ENCODE measurements at places on chromosomes 12 and 14. TPM values are rescaled to one million over a fixed set of nuclear protein-coding genes. Genes with fewer than 3 reads are reported as not detected.

The ADAM21 gene
- not detected for total RNA-seq

The MGP gene
- total RNA-seq, result not detected

The TRAFD1 gene
- 68.9 TPM for total RNA-seq

The RPS26 gene
- total RNA-seq, result 47.2 TPM

The PTGER2 gene
- total RNA-seq, result 54.5 TPM

The CLEC4C gene
- not detected for total RNA-seq

The ARHGEF40 gene
- not detected for total RNA-seq

The TDP1 gene
- 77.9 TPM for total RNA-seq

The INHBC gene
- total RNA-seq, result not detected

DNA sequence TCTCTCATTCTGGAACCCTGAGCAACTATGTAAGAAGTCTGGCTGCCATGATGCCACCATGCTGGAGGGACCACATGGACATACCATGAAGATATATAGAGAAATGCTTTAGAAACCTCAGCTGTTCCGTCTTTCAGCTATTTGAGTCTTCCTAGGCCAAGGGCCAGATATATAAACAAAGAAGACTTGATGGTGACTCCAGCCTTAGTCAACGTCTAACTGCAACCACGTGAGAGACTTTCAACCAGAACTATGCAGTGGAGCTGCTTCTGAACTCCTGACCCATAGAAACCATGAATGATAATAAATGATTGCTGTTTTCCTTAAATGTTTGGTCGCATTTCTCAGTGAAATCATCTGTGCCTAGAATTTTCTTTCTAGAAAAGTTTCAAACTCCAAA, 20.0 kb upstream of the KITLG start:
- no peak overlapping the region for H3K4me3 ChIP-seq
- H3K27me3 ChIP-seq, result no peaks in the 10 kb centered on the region
- H3K4me1 ChIP-seq, result no peaks in the 10 kb centered on the region
- DNase-seq, result no peak
- H3K27ac ChIP-seq, result no peak overlapping the region

GRCh38 chr14:23579739-23580138, 1.1 kb upstream of the JPH4 start:
- no peak overlapping the region for H3K27ac ChIP-seq
- no peak for DNase-seq
- H3K4me3 ChIP-seq, result no peak overlapping the region
- H3K4me1 ChIP-seq, result peaks cover 8% of the 10 kb centered on the region
- H3K36me3 ChIP-seq, result no peaks in the 10 kb centered on the region
- H3K27me3 ChIP-seq, result peaks cover 57% of the 10 kb centered on the region

GRCh38 chr12:122840580-122841513, 5.6 kb downstream of the HIP1R start:
- no peak overlapping the region for H3K27ac ChIP-seq
- no peaks in the 10 kb centered on the region for H3K27me3 ChIP-seq
- no peak overlapping the region for H3K4me3 ChIP-seq
- H3K36me3 ChIP-seq, result peaks cover 9% of the 10 kb centered on the region
- peaks cover 21% of the 10 kb centered on the region for H3K4me1 ChIP-seq

GRCh38 chr14:39446131-39446744, 14.0 kb upstream of the FBXO33 start:
- H3K36me3 ChIP-seq, result peaks cover 5% of the 10 kb centered on the region
- no peak overlapping the region for H3K27ac ChIP-seq
- no peaks in the 10 kb centered on the region for H3K27me3 ChIP-seq
- DNase-seq, result no peak

DNA sequence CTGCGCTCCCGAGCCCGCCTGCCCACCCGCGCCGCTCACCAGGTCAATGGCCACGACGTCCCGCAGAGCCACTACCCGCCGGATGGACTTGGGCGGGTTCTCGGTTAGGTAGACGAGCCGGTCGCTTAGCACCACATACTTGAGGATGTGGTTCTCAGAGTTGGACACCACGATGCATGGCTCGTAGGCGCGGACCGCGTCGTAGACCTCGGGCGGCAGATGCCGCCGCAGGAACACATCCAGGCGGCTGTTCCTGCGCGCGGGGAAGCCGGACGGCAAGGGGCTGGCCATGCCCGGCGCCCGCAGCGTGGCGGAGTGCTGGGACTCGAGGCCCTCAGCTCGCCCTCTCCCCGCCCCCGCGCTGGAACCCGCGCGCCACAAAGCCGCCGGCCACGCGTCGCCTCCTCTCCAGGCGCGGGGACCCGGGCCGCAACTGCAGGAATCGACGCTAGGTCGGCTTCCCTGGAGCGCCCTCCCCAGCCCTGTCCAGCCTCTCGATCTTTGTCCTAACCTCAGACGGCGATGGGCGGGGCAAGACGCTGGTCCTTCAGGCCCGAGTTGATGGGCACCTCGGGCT, at the start of gene C12orf56:
Gene C12orf56 (minus strand): TSS at position 484 of the 577 bp plus-strand sequence. CDS start 193 bp downstream, at position 291.
- DNase-seq, result peak; percentile 19
- peaks cover 19% of the 10 kb centered on the region for H3K27me3 ChIP-seq
- H3K4me1 ChIP-seq, result peaks cover 24% of the 10 kb centered on the region
- H3K36me3 ChIP-seq, result peaks cover 7% of the 10 kb centered on the region
- H3K4me3 ChIP-seq, result peak within 1 kb of the TSS; percentile 72

DNA sequence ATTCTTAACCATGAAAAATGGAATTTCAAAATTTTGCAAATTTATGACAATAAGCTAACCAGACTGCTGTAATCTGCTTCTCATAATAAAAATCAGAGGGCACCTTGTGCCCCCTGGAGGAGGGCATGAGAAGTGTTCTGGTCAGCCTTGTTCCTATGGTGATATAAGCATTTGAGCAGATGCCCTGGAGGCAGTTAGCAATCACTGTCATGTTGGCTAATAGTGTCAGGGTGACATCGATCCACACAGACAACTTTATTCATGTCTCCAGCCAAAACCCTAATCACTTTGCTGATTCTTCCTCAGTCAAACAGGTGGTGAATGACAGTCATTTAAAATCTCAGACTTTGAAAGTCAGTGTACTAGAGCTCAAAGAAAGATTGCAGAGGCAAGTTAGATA, 943.0 kb downstream of the GALC start:
- no peak overlapping the region for H3K27ac ChIP-seq
- no peak overlapping the region for H3K4me3 ChIP-seq
- H3K36me3 ChIP-seq, result no peaks in the 10 kb centered on the region
- peak; percentile 5 for DNase-seq
- no peaks in the 10 kb centered on the region for H3K4me1 ChIP-seq

GRCh38 chr12:14751986-14752385, 51.3 kb downstream of the WBP11 start:
- peaks cover 6% of the 10 kb centered on the region for H3K36me3 ChIP-seq
- peaks cover 16% of the 10 kb centered on the region for H3K4me1 ChIP-seq
- no peak overlapping the region for H3K27ac ChIP-seq
- no peak overlapping the region for H3K4me3 ChIP-seq

GRCh38 chr14:104999361-104999760, 13.8 kb downstream of the CLBA1 start:
- peaks cover 4% of the 10 kb centered on the region for H3K36me3 ChIP-seq
- H3K27ac ChIP-seq, result no peak overlapping the region
- no peak for DNase-seq
- H3K4me1 ChIP-seq, result no peaks in the 10 kb centered on the region

DNA sequence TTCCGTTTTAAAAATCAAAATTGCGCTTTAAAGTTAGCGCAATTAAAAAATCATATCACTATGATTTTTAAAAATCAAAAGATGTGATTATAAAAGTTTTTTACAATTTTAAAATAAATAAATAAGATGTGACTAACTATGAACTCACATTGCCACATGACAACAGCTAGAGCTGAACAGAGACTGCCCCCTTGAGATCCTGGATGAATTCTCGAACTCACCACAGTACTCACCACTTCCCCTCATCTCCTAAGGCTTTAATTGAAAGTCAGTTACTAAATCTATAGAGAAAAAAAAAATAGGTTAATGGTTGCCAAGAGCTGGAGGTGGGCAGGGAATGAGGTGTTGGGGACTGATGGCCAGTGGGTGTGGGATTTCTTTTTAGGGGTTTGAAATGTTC, 384.2 kb downstream of the ZFP36L1 start:
- peaks cover 2% of the 10 kb centered on the region for H3K36me3 ChIP-seq
- H3K4me3 ChIP-seq, result no peak overlapping the region
- no peak overlapping the region for H3K27ac ChIP-seq
- peak; percentile 21 for DNase-seq
- peaks cover 26% of the 10 kb centered on the region for H3K4me1 ChIP-seq
- no peaks in the 10 kb centered on the region for H3K27me3 ChIP-seq

DNA sequence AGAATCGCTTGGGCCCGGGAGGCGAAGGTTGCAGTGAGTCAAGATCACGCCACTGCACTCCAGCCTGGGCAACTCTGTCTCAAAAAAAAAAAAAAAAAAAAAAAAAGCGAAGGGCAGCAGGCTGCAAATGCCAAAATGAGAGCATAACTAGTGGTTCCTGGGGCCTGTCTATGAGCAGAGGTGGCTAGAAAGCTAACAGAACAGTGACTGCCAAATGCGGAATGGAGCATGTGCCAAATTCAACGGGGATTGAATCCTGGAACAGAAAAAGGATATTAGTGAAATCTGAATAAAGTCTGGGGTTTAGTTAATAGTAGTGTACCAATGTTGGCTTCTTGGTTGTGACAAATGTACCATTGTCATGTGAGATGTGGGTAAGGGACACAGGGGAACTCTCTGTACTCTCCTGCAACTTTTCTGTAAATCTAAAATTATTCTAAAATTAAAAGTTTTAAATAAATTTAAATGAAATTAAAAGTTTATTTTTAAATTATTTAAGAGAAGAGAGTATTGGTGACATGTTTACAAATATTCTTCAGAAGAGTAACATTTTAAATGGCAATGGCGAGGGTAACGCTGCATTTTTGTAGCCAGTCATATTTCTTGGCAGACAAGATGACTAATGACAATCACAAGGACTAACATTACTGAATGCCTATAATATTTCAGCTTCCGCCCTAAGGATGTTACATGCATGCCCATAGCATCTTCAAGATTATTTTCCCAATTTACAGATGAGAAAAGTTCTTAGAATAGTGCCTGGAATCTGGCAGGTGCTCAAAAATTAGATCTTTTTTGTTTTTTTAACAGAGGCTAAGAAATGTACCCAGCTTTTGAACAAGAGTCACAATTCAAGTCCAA, 28.9 kb upstream of the NUDT4 start:
- no peak overlapping the region for H3K4me3 ChIP-seq
- no peaks in the 10 kb centered on the region for H3K4me1 ChIP-seq
- no peaks in the 10 kb centered on the region for H3K27me3 ChIP-seq
- no peaks in the 10 kb centered on the region for H3K36me3 ChIP-seq

- peaks cover 10% of the 10 kb centered on the region for H3K36me3 ChIP-seq
- no peaks in the 10 kb centered on the region for H3K27me3 ChIP-seq
- no peak overlapping the region for H3K4me3 ChIP-seq
- no peak overlapping the region for H3K27ac ChIP-seq
- H3K4me1 ChIP-seq, result peaks cover 18% of the 10 kb centered on the region
Observed at GRCh38 chr14:54864526-54864925, 38.1 kb downstream of the GCH1 start.

DNA sequence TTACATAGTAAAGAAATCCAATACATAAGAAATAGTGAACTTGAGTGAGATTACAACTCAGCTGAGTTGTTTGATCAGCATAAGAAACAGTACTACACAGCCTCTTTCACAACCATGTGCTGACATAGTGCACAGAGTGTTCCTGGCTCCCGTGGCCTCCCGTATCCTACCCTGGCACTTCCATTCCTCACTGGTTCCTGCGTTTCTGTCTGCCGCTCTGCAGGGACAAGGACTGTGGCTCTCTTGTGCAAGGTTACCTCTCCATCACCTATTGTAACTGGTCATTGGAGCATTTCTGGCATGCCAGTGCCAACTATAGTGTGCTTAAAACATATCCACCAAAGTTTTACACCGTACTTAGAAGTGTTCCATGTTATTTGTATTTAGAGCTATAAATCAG, 46.3 kb upstream of the PCED1B start:
- H3K36me3 ChIP-seq, result no peaks in the 10 kb centered on the region
- no peak for DNase-seq
- no peak overlapping the region for H3K27ac ChIP-seq
- H3K4me1 ChIP-seq, result peaks cover 10% of the 10 kb centered on the region

DNA sequence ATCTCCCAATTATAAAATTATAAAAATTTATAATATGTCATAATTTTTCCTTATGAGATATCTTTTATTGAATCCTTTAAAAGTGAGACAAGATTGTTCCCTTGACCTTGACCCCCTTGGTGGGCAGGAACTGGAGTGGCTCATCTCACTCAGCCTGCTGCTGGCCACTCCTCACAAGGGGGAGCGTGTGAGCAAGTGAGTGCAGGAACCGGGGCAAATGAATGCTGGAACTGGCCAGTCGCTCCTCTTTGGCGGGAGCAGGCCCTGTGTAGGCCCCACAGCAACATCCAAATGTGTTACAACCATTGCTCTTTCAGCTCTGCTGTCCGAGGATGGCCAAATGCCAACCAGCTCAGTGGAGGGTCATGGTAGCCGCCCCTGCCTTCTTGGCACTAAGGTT, 178.8 kb downstream of the ETNK1 start:
- no peaks in the 10 kb centered on the region for H3K27me3 ChIP-seq
- H3K27ac ChIP-seq, result no peak overlapping the region
- H3K4me1 ChIP-seq, result no peaks in the 10 kb centered on the region
- DNase-seq, result no peak

DNA sequence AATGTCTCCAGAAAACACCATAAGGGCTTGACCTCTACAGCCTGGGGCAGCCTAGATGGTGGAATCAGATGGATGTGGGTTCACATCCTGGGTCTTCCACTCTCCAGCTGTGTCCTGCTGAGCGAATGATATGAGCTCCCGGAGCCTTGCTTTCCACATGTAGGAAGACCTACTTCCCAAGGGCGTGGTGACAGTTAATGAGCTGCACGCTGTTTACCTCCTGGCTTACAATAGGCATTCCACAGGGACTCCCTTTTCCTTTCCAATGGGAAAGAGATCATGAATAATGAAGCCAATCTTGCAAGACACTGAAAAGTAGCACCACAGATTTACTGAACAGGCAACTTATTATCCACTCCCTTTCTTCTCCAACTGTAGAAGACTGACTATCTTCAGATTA, 46.1 kb downstream of the TMTC1 start:
- DNase-seq, result no peak
- H3K27ac ChIP-seq, result no peak overlapping the region
- no peaks in the 10 kb centered on the region for H3K4me1 ChIP-seq
- no peak overlapping the region for H3K4me3 ChIP-seq
